AG04449 (cell line): ENCODE measurements at places on chromosomes 11 and 22.

DNA sequence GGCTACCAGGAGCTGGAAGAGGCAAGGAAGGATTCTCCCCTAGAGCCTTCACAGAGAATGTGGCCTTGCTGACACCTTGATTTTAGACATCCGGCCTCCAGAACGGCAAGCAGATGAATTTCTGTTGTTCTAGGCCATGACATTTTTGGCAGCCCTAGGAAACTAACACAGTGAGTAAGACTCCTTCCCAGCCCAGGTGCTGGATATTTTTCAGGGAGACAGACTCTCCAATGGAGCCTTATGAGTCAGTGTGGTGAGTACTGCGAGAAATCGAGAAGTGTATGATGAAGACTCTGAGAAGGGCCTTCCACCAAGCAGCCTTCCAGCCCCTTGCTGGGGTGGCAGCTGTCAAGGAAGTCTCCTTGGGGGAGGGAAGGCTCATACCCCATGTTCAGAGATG lies 114.4 kb downstream of the OSBP2 start:
- no peak for DNase-seq

- DNase-seq = no peak
These were observed 63.0 kb upstream of the THY1 start for GRCh38 chr11:119486016-119486415.

DNA sequence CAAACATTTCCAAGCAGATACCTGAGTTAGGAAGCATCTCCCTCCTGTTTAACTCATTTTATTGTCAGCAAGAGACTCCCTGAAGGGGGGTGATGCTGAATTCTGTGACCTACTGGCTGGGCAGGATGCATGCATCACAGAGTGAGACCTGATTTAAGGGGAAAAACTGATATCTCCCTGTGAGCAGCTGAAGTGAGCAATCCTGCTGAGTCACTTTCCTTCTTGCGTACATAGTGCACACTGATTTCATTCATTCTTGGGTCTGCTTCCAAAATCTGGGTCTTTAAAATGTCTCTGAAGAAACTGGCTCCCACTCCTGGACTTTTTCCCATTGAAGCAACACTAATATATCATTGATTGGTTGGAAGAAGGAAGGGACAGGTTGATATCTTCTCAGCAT lies 23.3 kb downstream of the P4HA3 start:
- DNase-seq = peak; percentile 92

DNA sequence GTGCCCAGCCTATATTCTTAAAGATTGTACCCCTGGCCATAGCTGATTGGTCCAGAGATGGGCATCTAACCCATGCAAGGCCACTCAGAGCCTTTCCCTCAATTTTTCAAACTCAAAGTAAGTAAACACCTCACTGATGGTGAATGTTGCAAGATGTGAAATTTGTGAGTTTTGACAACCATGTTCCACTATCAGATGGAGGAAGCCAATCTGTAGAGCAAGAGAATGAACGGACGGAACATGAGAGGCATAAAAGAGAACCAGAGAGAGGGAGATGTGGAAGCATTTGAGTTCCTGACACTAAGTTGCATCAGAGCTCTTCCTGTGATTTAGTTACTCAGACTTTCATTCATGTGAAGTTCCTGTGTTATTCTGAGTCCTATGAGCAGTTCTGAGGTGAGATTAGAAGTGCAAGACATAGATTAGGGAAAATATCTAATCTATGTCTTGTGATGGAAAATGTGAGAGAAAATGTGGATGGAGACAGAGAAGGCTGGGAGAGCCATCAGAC lies 73.3 kb downstream of the PRSS23 start:
- no peak for DNase-seq

DNA sequence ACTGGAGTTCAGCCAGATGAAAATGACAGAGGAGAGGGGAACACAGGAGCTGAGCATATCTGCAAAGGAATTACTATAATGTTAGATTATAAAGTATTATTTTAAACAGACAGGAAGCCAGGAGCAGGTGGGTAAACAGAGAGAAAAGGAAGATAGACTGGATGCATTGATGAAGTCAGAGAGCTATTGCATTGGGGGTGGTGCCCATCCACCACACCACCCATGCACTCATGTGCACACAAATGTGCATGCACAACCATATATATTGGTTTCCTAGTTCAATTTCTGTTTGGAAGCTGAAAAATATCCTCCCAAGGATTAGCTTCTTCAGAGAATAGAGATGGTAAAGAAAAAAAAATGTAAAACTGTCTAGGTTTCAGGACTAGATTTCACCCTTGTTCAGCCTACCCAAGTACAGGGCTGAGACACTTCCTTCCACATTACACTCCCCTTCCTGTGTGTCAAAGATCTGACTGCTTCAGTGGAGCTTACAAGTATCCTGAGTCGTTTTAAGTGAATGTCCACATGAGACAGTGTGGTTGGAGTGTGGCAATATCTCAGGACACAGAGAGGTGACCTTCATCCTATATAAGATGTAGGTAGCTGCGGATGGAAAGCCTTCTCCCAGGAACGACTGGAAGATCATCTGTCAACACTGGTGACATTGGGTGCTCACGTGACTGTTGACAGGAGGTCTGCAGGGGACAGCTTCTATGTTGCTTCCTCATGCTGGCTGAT lies 12.2 kb upstream of the SMPD1 start:
- DNase-seq = no peak

- no peak for DNase-seq
These were observed 6.1 kb downstream of the APOL3 start for GRCh38 chr22:36154423-36154945.

DNA sequence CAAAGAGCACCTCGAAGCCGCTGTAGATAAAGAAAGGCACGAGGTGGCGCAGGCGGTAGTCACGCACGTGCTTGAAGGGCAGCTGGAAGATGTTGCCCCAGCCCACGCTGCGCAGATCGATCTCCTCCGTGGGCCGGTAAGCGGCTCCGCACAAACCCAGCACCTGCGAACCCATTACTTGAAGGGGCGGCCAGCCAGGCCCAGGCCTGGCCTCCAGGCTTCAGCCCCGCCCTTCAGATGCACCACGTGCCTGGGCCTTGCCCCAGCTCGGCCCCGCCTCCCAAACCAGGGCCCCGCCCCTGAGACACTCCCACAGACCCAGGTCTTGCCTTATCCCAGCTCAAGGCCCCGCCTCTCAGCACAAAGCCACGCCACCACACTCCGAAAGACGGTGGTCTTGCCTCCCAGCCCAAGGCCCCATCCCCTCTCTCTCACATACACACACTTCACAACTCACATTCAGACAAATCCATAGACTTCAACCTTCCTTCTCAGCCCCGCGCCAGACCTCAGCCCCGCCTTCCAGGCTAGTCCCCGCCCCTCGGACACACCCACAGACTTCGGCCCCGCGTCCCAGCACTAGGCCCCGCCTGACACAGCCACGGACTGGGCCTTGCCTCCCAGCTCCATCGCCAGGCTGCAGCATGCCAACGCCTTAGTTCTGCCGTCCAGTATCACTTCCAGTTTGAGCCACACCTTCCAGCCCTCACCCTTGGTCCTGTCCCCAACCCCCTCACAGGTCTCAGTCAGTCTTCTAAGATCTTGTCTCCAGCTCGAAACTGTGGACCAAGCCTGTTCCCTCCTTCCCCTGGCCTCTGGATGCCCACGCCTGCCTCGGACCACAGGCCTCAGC lies 7.0 kb downstream of the UNC93B1 start:
- no peak for DNase-seq

DNA sequence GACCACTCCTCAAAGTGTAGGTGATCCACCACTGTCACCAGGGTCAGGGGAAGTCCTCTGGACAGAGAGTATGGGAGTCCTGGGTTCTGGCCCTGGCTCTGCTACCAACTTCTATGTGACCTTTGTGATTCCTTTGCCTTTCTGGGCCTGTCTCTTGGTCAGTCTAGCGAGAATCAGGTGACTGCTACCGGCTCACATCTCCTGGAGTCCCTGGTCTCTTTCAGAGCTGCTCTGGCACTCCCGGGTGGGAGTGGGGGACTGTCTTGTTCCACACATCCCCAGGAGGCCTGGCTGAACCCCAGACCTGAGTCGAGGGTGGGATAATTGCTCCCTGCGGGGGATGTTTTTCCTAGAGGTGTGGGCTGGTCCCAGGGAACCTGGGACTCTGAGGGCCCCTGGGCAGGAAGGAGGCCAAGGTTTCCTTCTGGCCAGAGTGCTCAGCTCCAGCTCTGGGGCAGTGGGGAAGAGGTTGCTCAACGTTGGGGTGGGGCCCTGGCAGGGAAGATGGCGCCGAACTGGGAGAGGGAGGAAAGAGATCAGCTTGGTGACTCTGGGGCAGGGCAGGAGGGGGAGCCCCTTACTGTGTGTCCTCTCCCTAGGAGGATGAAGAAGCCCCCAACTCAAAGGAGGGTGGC lies 2.1 kb downstream of the SOX10 start:
- DNase-seq = no peak

DNA sequence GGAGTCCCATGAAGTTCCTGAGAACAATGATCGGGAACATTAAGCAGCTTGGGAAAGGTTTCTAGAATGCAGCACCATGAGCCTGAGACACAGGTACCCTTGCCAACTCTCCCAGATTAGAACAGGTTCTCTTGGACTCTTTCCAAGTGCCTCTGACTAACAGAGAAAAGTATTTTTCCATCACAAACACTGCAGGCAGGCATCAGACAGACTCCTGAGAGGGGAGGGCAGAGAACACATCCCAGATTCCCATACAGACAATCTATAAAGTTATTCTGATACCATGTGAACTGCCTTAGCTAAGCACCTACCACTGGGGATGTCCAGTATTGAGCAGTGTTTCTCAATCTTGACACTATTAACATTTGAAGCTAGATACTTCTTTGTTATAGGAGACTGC lies 27.3 kb downstream of the SERGEF start:
- DNase-seq = no peak

GRCh38 chr22:49133541-49133940 lies 694.1 kb downstream of the BRD1 start:
- DNase-seq = no peak

GRCh38 chr11:112834277-112834755 lies 126.9 kb upstream of the NCAM1 start:
- DNase-seq = no peak

GRCh38 chr11:115067471-115067870 lies 389.1 kb downstream of the NXPE2 start:
- DNase-seq = no peak

- no peak for DNase-seq
These were observed 50.3 kb downstream of the NAT10 start for GRCh38 chr11:34155757-34156062.

GRCh38 chr22:19495562-19496323 lies 16.0 kb downstream of the CDC45 start:
- DNase-seq = no peak

GRCh38 chr11:105622016-105622415 lies 12.1 kb downstream of the GRIA4 start:
- no peak for DNase-seq

- no peak for DNase-seq
These were observed 68.7 kb downstream of the ISX start for GRCh38 chr22:35134637-35135036.
